Activated T-helper 2 cell treated with anti-CD3 and anti-CD28 coated beads, Interferon-gamma antibody, Interleukin-2, Interleukin-4, amounts not matched to agents 10 μg/mL and 5 μg/mL and 100 μg/mL, durations not matched to agents 14 hours and 24 hours and 36 hours (primary cell): ENCODE measurements at places on chromosomes 11 and 22. TPM values are rescaled to one million over a fixed set of nuclear protein-coding genes. Genes with fewer than 3 reads are reported as not detected.

TBX10 gene
- not detected in 2 replicates for total RNA-seq

PHOX2A gene
- total RNA-seq: not detected in 2 replicates

THRSP gene
- total RNA-seq: not detected in 2 replicates

C1QTNF5 gene
- total RNA-seq: not detected in 2 replicates

UNC93B1 gene
- total RNA-seq: 12.3 and 14.1 TPM in 2 replicates

RIC3 gene
- total RNA-seq: 2.3 and 3.2 TPM in 2 replicates

DNA sequence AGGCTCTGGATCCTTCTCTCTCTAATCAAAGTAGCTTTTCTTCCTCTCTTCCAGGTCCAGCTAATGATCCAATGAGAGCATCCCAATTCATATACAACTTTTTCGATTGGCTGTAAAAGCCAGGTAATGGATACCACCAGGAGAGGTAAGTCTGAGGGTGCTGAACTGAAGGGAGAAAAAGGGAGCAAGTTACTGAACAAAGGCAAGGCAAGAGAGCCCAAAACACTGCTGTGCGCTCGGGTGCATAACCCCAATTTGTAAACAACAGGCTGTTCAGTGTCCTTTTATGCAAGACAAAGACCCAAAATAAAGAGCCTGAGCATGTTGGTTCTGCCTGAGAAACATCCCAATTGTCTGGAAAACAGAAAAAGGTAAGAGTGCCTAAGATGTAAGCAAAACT, 260.1 kb downstream of the DCDC1 start:
- no peaks in the 10 kb centered on the region for H3K27me3 ChIP-seq
- no peak overlapping the region for H3K4me3 ChIP-seq
- H3K27ac ChIP-seq: no peak overlapping the region
- H3K36me3 ChIP-seq: no peaks in the 10 kb centered on the region
- no peak for DNase-seq
- H3K4me1 ChIP-seq: no peaks in the 10 kb centered on the region

DNA sequence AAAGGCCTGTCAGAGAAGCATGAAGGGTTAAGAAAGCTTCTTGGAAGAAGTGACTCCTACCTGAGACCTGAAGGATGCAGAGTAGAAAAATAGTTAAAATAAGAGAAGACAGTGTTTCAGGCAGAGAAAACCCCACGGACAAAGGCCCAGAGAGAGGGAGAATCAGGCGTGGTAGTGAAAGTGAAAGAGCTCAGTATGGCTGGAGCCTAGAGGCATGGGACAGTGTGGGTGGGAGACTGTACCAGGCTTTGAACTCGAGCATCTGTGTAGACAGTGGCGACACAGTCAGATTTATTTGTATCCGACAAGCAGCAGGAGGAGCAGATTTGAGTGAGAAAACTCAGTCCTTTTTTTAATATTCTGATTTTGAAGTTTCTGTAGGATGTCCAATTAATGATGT, 360.0 kb downstream of the OPCML start:
- H3K36me3 ChIP-seq: no peaks in the 10 kb centered on the region
- no peak overlapping the region for H3K4me3 ChIP-seq
- no peaks in the 10 kb centered on the region for H3K4me1 ChIP-seq
- H3K27ac ChIP-seq: no peak overlapping the region
- no peaks in the 10 kb centered on the region for H3K27me3 ChIP-seq

DNA sequence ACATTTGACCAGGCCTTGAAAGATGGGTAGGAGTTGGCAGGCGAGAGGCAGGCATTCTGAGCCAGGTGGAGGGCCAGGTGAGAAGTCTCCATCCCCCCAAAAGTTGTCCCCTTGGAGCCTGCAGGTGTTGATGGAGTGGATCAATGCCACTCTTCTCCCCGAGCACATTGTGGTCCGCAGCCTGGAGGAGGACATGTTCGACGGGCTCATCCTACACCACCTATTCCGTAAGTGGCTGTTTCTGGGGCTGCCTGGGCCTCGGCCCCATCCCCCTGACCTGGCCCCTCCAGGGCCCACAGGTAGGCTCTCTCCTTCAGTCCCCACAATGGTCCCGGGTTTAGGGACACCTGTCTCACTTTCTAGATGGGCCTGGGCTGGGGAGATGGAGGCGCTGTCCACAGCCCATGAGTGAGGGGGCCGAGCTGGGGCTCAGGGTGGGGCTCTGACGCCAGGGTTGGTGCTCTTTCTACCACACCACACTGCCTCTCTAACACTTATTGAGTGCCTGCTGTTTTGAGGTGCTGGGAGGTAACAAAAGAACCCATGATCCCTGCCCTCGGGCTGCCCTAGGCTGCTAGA, 7.0 kb downstream of the PARVG start:
- no peak overlapping the region for H3K4me3 ChIP-seq
- no peak overlapping the region for H3K27ac ChIP-seq
- no peaks in the 10 kb centered on the region for H3K27me3 ChIP-seq

DNA sequence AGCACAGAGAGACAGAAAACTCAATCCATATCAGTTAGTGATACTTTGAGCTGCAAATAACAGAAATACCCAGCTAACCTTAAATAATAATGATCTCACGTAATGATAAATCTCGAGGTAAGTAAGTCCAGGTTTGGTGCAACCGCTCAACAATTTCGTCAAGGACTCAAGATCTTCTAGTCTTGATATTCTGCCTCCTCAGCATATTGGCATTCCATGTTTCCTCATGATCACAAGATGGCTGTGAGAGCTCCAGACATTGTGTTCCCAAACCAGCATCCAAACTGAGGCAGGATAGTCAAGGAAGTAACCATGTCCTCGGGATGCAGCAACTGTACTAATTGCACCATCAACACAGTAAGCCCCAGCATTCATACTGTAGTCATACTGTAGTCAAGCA, 7.5 kb upstream of the LARGE1 start:
- peaks cover 2% of the 10 kb centered on the region for H3K4me1 ChIP-seq
- H3K4me3 ChIP-seq: no peak overlapping the region
- no peaks in the 10 kb centered on the region for H3K36me3 ChIP-seq
- H3K27me3 ChIP-seq: peaks cover 15% of the 10 kb centered on the region

GRCh38 chr11:57942808-57943207, 80.9 kb upstream of the OR9Q1 start:
- H3K27me3 ChIP-seq: no peaks in the 10 kb centered on the region
- no peaks in the 10 kb centered on the region for H3K36me3 ChIP-seq
- no peaks in the 10 kb centered on the region for H3K4me1 ChIP-seq
- no peak overlapping the region for H3K27ac ChIP-seq
- no peak for DNase-seq

GRCh38 chr11:77747381-77747969, 73.0 kb downstream of the RSF1 start:
- no peaks in the 10 kb centered on the region for H3K27me3 ChIP-seq
- DNase-seq: no peak
- H3K27ac ChIP-seq: no peak overlapping the region
- H3K4me1 ChIP-seq: peaks cover 5% of the 10 kb centered on the region
- peaks cover 30% of the 10 kb centered on the region for H3K36me3 ChIP-seq

DNA sequence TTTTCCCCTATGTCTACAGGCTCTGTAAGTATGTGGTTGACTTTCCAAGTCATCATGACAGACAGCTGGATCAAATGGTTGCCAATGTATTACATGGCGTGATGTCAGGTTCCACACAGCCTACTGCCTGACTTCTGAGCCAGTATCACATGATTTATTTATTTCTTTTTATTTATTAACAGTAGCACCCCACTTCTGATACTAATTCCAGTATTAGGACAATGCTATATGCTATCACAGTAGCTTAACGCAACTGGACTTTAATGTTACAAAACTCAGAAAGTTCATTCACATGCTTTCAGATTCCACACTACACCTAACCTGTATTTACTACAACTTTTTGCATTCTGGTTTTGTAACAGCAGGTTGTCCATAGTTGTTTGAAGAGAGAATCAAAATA, 17.7 kb upstream of the C11orf24 start:
- no peak for DNase-seq
- peaks cover 6% of the 10 kb centered on the region for H3K27me3 ChIP-seq
- no peak overlapping the region for H3K4me3 ChIP-seq
- H3K36me3 ChIP-seq: peaks cover 3% of the 10 kb centered on the region
- H3K4me1 ChIP-seq: peaks cover under 1% of the 10 kb centered on the region

GRCh38 chr22:19043121-19044085, 78.8 kb downstream of the DGCR2 start:
- no peak overlapping the region for H3K27ac ChIP-seq
- H3K4me3 ChIP-seq: no peak overlapping the region
- H3K4me1 ChIP-seq: no peaks in the 10 kb centered on the region
- DNase-seq: no peak

DNA sequence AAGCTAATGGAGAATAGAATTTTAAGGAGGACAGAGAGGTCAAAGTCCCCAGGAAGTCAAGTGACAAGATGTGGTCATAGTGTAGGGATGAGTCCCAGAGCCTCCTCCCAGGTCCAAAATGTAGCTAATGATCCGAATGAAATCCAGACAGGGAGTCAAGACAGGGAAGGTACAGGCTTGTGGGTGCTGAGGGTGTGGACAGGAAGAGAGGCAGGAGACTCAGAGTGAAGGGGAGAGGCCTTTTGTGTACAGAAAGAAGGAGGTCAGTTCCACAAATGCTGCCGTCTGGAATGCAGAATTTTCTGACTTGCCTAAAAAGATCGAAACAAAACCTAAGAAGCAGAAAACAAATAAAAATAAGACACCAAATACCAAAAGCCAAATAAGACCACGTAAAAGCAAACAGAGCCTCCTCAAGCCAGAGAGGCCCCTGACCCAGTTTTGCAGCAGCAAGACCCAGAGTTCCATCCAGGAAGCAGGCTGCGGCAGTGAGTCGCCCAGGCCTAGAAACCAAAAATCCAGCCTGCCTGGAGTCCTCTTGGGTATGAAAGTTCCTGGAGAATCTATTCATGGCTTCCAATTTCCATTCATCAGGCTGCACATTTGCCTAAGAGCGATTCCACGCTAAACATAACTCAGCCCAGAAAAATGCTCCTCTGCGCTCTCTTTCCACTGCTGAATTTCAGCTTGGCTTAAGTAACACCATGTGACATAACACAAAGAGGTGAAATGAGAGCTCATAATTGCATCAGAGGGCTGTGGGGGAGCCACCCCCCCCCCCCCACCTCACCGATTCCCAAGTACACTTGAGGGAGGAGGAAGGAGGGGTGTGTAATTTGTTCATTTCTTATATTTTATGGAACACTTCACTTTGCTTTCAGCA, 71.2 kb downstream of the KIRREL3 start:
- no peaks in the 10 kb centered on the region for H3K4me1 ChIP-seq
- no peaks in the 10 kb centered on the region for H3K36me3 ChIP-seq
- peaks cover 4% of the 10 kb centered on the region for H3K27me3 ChIP-seq
- no peak overlapping the region for H3K27ac ChIP-seq

GRCh38 chr11:30387891-30388861, 65.3 kb downstream of the ARL14EP start:
- no peaks in the 10 kb centered on the region for H3K27me3 ChIP-seq
- H3K4me1 ChIP-seq: no peaks in the 10 kb centered on the region
- H3K27ac ChIP-seq: no peak overlapping the region
- no peaks in the 10 kb centered on the region for H3K36me3 ChIP-seq

GRCh38 chr22:19974935-19975706, 33.5 kb upstream of the TXNRD2 start:
- DNase-seq: no peak
- no peaks in the 10 kb centered on the region for H3K27me3 ChIP-seq
- no peaks in the 10 kb centered on the region for H3K36me3 ChIP-seq
- no peak overlapping the region for H3K27ac ChIP-seq
